ENCODE measurements at places on chromosomes 11 and 22. TPM values are rescaled to one million over a fixed set of nuclear protein-coding genes. Genes with fewer than 3 reads are reported as not detected.

DNA sequence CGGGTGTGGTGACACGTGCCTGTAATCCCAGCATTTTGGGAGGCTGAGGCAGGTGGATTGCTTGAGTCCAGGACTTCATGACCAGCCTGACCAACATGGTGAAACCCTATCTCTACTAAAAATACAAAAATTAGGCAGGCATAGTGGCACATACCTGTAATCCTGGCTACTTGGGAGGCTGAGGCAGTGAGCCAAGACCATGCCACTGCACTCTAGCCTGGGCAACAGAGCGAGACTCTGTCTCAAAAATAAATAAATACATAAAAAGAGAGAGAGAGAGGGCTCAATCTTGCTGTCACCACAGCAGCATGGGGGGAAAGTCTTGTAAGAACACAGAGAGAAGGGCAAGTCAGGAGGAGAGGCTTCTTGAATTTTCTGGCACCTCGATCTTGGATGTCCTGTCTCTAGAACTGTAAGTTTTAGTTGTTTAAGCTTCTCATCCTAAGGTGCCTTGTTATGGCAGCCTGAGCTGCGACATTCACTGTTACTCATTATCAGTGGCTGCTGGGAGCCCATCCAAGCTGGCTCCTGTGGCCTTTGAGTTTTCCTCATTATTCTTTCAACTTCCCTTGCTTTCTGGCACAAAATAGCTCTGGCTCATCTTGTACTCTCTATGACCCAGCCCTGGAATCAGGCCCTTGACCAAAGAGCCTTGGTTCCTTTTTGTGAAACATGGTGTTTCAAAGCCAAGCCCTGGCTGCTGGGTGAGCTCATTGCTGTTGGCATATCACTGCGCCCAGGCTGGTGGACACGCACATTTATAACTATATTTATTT, 8.0 kb upstream of the PSMC3 start:
- DNase-seq, result no peak

DNA sequence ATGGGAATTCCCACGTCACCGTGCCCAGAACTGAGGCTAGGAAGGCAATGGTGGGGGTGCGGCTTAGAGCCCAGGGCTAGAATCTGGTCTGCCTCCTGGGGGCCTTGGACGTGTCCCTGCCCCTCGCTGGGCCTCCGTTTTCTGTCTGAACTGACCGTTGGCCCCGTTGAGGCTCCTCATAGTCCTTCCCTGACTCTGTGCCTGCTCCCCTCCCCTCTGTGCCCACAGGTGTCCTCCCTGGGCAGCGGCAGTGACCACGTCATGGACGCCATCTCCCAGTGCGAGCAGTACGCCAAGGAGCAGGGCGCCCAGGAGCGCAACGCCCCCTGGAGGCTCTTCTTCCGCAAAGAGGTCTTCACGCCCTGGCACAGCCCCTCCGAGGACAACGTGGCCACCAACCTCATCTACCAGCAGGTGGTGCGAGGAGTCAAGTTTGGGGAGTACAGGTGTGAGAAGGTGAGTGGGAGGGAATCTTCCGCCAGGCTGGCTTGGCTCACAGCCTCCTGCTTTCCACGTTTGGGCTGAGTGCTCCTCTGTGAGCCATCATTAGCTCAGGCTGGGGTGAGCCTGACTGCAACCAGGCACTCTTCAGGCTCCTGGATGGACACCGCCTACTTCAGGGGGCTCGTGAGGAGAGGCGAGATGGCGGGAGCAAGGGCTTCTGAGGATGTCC, 63.9 kb downstream of the MYO7A start:
- peak; percentile 71 for DNase-seq

OR56A1 gene
- 0.14 TPM for total RNA-seq

DNA sequence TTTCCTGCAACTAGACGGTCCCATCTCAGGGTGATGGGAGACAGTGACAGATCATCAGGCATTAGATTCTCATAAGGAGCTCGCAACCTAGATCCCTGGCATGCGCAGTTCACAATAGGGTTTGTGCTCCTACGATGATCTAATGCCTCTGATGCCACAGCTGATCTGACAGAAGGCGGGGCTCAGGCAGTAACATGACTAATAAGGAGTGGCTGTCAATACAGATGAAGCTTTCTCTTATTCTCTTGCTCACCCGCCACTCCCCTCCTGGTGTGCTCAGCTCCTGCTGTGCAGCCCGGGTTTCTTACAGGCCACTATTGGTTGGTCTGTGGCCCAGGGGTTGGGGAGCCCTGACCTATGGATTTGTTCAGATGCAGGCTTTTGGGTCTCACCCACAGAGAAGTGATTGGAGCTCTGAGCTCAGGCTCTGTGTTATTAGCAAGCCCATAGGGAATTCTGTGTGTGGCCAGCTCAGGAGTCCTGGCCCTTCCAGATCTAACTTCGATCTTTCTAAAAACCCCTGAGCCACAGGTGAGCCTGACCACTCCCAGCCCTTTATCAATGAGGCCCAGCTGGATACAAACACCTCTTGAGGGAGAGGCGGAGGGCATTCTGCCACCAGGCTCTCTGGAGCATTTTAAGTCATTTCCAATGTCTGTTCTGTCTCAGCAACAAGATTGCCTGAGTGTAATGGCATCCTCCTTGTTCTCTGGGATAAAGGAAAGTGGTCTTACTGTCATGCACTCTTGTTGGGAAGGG, 351.8 kb downstream of the BUD13 start:
- DNase-seq, result peak; percentile 23

MGAT3 gene
- not detected for total RNA-seq

- peak; percentile 48 for DNase-seq
Measured at GRCh38 chr11:118618991-118619375, 11.6 kb downstream of the PHLDB1 start.

RFPL2 gene
- not detected for total RNA-seq

NXF1 gene
- total RNA-seq, result 38.1 TPM

HTR3B gene
- not detected for total RNA-seq
